Mucosa of descending colon (tissue), 3 donors: ENCODE measurements at places on chromosomes 2 and 18.

GRCh38 chr2:234436482-234436837 is 60.4 kb downstream of the ARL4C start:
- no peak for DNase-seq

DNA sequence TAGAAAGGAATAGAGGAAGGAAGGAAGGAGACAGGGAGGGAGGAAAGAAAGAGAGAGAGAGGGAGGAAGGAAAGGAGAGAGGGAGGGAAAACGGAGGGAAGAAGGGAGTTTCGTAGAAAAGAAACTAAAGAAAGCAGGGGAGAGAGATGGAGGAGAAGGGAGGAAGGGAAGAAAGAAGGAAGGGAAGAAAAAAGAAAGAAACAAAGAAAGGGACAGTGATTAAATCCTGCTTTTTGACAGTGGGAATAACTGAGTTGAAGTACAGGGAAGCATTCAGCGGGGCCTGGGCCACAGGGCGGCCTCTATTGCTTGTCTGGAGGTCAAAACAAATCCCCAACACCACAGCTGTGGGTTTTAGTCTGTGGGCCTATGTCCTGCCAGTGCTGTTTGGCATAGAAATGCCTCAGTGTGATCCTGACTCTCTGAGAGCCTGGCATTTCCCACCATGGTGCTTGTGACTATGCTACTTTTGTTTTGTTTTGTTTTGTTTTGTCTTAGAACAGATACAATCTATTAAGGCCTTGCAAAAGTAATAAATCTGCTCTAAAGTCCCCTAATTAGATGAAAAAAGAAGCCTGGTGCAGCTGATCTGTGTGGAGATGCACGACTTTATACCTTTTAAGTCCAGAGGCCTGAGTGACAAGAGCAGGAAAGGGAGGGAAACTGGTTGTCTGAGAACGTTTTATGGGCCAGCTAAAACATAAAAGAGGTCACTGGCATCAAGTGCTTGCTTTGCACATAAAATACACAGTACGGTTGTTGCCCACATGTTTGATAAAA is 40.0 kb downstream of the IL1RL2 start:
- DNase-seq, result no peak

GRCh38 chr2:120110507-120110906 is 97.6 kb downstream of the EPB41L5 start:
- DNase-seq, result no peak

GRCh38 chr2:179302764-179303571 is 38.3 kb upstream of the SESTD1 start:
- DNase-seq, result no peak

- DNase-seq, result no peak
Measured at GRCh38 chr2:134262684-134263083, 8.8 kb downstream of the MGAT5 start.

DNA sequence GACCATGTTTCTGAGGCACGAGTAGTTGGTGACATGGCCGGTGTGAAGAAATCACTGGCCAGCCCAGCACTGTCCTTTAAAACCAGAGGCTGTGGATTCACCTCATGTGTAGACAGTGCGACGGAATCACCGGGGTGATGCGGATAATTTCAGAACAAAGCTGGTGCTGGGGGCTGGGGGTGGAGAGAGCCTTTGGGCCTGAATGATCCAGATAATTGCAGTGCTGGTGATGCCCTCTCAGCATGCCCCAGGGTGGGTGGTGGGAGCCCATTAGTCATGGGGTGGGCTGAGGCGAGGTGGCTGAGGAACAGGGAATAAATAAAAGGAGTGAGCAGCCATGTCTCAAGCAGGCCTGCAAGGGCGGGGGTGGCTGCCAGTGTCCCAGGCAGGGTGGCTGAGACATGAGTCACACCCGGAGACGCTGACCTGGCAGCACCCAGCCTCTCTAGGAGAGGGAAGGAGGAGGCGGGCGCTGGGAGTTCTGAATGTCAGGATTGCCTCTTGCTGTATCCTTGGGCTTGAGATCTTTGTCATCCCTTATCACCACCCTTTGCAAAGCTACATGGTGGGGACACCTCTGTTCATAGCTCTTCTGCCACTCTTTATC is 151.1 kb upstream of the MSH6 start:
- no peak for DNase-seq

GRCh38 chr2:236636261-236636660 is 66.6 kb downstream of the ACKR3 start:
- no peak for DNase-seq

DNA sequence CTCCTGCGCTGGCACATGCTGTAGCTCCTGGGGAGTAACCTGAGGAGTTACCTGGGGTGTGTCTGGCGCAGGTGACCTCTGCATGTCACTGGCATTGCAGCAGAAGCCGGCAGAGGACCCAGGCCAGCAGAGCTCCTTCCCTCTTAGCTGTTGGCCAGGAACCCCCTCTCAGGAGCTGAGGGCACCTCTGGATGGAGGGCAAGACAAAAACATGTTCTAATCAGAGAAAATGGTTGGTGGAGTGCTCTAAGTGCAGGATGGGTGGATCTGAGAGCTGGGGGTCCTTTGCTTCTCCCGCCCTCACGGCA is 44.9 kb upstream of the SNTG2 start:
- DNase-seq, result no peak

DNA sequence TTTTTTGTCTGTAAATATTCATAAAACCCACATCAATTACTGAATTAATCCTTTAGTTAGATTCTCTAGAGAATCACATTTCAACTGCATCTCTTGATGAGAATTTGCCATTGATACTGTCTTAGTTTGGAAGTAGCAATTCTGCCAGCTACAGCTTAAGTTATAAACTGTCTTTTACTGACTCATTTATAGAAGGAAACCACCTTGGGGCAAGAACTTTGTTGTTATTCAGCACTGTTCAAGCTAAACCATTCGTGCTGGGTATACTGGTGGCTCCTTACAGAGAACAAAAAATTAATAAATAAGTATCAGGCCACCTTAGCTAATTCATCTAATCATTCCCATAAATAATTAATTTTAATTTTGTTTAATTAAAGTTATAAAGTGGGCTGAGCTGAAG is 1082.6 kb upstream of the CELF4 start:
- DNase-seq, result no peak

GRCh38 chr18:47873625-47874024 is 56.8 kb downstream of the SMAD2 start:
- no peak for DNase-seq

DNA sequence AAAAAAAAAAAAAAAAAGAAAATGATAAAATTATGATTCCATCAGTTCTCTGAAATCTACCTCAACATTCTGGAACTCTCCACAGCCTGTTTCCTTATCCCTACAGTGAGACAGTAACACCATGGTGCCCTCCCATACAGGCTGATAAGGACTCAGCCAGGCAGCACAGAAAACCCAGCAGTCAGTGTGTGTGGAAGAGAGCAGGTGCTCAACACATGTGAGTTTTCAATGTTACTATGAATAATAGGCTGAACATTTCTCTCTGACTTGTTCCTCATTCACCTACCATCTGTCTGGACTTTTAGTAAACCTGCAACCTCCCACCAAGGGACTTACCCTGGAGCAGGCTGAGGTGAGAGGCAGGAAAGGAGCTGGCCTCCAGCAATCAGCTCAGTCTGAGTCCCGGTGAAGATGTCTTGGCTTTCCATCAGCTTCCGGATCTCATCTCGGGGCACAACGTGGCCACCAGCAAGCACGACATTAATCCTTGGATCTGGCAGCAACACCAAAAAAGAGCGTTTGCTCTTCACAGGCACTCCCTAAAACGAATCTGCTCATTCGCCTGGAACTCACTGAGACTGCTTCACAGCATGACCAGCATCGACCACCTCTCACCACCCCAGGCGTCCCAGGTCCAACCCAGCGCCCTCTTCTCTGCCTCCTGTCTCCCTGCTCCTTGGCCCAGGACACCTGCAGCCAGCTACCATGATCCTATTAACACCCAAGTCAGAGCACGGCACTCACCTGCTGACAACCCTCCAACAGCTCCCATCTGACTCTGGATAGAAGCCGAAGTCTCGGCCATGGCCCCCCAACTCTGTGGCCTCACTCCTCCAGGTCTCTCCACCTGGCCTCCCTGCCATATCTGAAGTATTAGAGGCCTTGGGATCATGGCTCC is 16.5 kb downstream of the PASK start:
- DNase-seq, result no peak

DNA sequence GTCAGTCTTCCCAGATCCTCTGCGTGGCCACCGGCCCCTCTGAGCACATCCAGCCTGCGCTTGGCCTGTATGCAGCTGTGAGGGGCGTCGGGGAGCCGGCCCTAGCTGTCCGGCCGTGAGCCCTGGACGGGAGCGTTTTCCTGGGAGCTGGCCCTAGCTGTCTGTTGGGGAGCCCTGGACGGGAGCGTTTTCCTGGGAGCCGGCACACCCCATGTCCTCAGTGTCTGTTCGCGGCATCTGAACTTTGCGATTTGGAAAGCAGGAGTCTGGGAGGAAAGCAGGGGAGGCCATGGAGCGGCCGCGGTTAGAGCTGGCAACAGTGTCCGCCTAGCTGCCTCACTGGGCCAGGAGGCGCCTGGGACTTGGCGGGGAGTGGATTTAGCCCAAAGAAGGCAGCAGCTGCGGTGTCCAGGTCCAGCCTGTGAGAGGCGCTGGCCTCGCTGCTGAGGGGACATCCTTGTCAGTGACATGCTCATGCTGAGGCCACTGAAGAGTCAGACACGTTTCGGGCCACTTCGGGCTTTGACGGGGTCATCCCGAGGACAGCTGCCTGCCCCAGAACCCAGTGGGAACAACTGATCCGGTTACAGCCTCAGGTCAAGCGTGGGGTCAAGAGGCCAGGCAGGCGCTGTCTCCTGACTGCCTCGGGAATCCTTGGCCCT is 75.8 kb downstream of the KCNG2 start:
- no peak for DNase-seq

- DNase-seq, result peak; percentile 81
Measured at GRCh38 chr2:73984922-73985307, 205 bp downstream of the TET3 start.

DNA sequence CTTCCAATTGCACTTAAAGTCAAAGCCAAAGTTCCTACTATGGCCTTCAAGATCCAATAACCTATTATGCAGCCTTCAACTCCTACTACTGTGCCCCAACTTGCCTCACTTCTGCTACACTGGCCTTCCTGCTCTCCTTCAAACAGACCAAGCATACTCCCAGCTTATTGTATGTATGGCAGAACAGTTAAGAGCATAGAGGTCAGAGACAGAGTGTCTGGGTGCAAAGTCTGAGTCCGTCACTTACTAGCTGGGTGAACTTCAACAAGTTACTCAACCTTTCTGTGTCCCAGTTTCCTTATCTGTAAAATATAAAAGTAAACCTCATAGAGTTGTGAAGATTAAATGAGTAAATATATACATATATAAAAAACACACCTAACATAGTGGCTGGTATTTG is 37.2 kb downstream of the YES1 start:
- no peak for DNase-seq

DNA sequence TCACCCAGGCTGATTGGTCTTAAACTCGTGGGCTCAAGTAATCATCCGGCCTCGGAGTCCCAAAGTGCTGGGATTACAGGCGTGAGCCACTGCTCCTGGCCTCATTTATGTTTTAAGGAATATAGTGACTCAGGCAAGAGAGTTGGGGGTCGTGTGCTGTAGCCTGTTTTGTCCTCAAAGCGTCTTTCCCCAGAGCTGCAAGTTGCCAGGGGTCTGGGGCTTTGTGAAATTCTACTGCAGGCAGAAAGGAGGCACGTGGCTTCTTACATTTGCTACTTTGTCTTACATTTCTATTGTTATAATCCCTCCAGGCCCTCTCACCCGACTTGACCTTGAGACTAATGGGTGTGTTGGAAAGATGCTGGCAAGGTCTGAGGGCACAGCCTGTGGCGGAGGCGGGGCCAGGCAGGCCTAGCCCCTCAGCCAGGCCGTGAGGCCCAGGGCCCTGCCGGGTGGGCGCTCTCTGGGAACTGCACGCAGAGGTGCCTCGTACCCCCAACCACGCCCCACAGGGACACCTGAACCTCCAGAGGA is 85.8 kb upstream of the NDUFV2 start:
- no peak for DNase-seq

- DNase-seq, result no peak
Measured at GRCh38 chr2:116935097-116935814, 879.2 kb upstream of the DDX18 start.
